Stimulated activated CD4-positive, alpha-beta T cell treated with anti-CD3 and anti-CD28 coated beads, Interleukin-4, amount 100 ng/mL, for 24 hours (primary cell): ENCODE measurements at places on chromosomes 1 and 21.
A peak's percentile ranks its signal among the peaks of the same experiment; 100 is the strongest.

GRCh38 chr1:28208818-28209441 lies 23.9 kb downstream of the DNAJC8 start:
- DNase-seq, result peak; percentile 67

- no peak for DNase-seq
These were observed 3.0 kb upstream of the TMEM52 start for GRCh38 chr1:1921901-1922701.

DNA sequence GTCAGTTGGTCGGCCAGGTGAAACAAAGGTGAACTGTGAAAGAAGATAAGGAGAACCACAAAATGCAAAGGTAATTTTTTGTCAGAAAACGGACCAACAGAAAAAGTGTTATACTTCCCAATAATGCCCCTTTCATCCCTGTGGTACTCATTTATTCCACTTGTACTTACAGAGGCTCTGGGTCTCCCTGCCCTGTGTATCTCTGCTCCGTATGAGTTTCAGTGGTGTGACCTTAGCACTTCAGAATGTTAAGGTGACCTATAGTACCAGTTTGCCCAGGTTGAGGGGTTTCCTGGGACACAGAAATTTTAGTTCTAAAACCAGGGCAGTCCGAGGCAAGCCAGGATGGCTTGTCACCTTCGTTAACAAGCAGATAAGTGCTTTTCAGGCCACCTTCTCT lies 254.8 kb downstream of the OLFM3 start:
- DNase-seq, result no peak

DNA sequence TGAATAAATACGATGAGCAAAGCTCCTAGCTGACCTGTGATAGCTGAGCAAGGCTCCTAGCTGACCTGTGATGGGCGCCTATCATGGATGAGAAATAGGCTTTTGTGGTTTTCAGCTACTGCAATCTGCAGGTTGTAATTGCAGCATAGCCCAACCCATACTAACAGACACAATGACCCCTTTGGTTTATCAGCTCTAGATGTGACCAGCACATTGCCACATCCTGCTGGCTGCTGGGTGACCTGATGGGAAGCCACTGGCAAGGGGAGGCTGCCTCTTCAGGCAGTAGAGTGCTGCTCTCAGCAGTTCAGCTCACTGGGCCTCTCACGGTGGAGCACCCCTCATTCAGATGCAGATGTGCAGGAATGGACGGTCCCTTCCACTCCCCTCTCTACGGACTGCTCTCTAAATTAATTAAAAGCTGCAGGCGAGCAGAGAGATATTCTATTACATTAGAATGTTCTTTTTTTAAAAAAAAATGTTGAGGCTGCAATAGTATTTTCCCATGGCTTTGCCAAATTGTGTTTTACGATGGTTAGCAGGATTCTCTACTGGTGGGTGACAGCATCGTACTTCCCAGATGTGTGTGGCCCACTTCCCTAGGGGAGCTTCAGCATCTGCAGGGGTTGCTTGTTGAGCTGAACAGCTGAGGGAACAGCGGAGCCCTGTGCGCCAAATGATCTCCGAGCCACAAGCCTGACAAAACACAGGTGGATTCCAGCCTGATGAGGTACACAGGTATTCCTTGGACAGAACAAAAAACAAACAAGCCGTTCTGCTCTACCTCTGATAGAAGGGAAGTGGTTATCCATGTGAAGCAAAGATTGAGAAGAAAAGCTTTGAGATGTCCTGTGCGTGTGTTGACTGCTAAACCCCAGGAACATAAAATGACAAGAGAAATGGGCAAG lies 65.0 kb downstream of the SYT6 start:
- no peak for DNase-seq

GRCh38 chr1:93764366-93764750 lies 82.7 kb upstream of the BCAR3 start:
- DNase-seq, result no peak

GRCh38 chr1:10459184-10459583 lies 9.4 kb downstream of the CORT start:
- no peak for DNase-seq

GRCh38 chr1:218502383-218502782 lies 157.2 kb downstream of the TGFB2 start:
- no peak for DNase-seq

DNA sequence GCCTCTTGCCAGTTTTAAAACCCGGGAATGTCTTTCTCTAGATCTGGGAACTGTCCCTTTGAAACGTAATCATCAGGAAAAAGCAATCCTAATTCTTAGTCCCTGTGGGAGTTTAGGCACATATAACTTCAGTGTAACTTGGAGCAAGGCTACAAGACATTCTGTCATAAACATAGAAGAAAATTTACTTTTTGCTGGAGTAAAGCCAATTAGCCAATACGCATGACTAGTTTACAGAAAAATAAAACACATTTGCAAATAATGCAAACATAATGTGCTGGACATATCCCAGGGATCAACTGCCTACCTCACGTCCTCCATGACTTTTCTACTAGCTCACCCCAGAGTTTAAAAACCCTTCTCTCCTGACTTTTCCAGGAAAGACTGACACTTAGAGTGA lies 970.6 kb downstream of the MRPL39 start:
- DNase-seq, result no peak

DNA sequence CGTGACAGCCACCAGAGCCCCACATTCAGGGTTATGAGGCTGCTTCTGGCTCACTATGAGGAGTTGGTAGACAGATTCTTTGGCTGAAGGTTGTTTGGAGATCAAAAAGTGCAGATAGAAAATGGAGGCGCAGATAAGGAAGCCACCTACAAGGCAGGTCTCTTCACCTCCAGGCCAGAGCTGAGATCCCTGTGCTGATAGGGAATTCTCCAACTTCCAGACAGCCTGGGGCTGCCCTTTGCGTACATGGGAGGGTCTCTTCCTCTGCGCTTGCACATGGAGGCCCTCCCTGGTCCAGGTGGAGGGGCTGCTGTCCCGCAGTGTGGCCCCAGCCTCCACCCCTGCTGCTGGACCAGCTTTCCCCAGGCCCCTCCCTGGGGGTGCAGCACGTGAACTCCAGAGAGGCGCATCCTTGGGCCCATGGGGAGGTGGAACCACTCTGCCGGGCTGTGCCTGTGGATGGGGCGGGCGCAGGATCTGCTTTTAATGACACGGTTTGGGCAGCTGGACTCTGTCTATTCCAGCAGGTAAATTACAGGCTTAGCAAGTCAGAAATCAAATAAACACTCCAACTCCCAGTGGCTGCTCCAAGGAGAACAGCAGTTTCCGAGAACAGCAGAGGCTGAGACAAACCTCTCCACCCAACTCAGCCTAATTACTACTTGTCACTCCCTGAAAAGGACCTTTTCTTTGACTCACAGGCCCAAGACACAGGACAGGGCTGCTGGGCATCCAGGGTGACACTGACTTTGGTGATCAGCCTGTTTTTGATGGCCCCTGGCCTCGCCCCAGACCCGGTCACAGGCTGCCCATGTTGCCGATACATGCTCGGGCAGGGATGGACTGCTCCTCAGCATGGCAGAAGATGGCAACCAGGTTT lies 12.4 kb downstream of the OXCT2 start:
- no peak for DNase-seq

DNA sequence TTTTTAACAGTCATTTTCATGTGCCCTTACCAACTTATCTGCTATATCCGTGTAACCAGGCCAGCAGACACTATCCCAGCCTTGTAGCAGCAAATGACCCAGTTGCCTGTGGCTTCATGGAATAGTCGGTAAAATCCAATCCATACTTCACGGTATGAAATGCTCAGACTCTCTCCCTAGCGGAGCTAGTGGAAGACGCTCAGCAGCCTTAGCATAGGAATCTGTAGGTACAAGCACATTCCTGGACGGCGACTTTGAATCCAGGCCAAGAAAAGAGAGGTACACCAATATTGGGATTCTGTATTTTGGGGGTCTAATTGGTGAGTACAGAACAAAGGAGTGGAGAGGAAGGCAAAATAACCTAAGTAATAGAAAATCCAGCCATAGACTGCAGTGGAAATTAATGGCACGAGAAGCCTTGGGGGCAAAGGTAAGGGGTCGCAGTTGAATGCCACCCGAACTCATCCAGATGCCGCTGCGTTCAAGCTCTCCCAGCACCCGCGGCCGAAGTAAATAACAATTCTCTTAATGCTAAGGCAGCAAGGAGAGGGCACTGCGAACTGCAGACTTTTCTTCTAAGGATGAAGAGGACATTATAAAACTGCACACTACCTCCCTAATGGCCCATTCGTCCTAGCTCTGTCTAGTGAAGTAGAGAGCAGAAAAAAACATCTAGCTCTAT lies 17.7 kb upstream of the TBX15 start:
- DNase-seq, result no peak

GRCh38 chr21:36913247-36914169 lies 53.0 kb downstream of the HLCS start:
- no peak for DNase-seq

DNA sequence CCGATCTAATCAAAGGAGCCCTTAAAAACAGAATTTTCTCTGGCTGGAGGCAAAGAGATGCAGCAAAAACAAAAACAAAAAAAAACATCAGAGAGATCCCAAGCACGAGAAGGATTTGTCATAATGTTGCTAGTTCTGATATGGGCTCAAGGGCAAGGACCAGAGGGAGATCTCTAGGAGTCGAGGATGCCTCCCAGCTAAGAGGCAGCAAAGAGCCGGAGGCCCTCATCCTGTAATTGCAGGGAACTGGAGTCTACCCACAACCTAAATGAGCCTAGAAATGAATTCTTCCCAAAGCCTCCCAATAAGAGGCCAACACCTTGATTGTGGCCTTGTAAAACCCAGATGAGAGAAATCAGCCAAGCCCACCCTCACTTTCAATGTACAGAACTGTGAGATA lies 12.0 kb downstream of the GNG12 start:
- no peak for DNase-seq

DNA sequence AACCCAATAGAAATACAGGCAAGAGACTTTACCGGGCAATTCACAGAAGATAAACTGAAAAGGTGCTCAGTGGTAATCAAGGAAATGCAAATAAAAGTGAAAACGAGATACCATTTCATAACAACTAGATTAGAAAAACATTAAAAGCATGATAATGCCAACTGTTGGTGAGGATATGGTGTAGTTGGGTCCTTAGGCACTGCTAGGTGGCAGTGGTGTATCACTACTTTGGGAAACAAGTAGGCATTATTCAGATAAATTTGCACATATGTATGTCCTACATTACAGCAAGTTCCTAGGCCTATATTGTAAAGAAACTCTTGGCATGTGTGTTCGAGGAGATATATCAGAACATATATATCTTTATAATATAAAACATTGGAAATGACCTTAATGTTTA lies 31.0 kb downstream of the AZIN2 start:
- no peak for DNase-seq

- DNase-seq, result no peak
These were observed 24.5 kb downstream of the DMRTB1 start for GRCh38 chr1:53483656-53484055.

- DNase-seq, result no peak
These were observed 143.0 kb downstream of the ELAVL4 start for GRCh38 chr1:50251702-50252101.

GRCh38 chr1:243623841-243624240 lies 226.2 kb downstream of the AKT3 start:
- no peak for DNase-seq

DNA sequence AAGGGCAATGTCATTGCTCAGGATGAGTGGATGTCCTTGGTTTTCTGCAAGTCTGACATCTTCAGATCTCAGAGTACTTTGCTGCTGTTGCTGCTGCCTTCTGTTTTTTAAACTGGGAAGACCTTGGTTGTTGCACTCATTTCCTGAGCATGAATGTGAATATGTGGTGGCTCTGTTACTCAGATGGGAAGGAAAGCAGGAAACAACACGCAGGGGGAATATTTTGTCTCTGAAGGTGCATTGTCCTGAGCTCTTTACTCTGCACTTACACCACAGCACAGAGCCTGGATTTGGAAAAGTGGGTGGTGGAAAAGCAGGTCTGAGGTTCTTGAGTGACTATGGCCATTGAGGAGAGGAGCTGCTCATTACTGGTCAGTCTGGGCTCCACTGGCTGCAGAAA lies 36.3 kb downstream of the PTGFRN start:
- DNase-seq, result no peak

DNA sequence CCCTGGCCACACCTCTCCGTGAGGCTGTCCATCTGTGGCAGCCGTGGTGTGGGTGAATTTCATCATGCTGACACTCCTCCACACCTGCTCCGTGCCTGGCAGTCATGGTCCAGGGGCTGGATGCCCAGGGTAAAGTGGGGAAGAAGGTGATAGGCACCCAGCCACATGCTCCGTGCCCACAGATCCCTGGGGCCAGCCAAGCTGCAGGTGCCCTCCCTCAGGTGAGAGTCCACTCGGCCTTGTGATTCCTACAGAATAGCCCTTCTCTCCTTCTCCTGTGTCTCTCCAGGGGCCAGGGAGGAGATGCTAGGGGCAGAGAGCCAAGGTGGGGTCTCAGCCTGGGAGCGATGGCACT lies 16.8 kb upstream of the POFUT2 start:
- DNase-seq, result no peak

DNA sequence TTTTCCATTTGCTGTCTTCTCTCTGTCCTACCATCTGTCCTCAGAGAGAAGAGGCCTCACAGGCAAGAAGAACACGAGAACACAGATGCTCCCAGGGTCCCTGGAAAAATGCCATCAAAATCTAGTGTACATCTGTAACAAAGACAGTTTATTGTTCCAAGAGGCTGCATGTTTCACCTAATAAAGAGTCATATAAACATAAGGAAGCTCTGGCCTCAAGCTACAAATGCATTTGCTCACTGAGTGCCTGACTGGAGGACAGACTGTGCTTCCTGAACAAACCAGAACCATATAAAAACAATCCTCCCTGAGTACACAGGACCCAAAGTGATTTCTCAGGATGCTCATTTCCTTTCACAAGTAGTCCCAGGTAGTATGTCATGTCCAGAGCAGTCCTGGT lies 76.3 kb upstream of the SLC44A3 start:
- DNase-seq, result no peak

DNA sequence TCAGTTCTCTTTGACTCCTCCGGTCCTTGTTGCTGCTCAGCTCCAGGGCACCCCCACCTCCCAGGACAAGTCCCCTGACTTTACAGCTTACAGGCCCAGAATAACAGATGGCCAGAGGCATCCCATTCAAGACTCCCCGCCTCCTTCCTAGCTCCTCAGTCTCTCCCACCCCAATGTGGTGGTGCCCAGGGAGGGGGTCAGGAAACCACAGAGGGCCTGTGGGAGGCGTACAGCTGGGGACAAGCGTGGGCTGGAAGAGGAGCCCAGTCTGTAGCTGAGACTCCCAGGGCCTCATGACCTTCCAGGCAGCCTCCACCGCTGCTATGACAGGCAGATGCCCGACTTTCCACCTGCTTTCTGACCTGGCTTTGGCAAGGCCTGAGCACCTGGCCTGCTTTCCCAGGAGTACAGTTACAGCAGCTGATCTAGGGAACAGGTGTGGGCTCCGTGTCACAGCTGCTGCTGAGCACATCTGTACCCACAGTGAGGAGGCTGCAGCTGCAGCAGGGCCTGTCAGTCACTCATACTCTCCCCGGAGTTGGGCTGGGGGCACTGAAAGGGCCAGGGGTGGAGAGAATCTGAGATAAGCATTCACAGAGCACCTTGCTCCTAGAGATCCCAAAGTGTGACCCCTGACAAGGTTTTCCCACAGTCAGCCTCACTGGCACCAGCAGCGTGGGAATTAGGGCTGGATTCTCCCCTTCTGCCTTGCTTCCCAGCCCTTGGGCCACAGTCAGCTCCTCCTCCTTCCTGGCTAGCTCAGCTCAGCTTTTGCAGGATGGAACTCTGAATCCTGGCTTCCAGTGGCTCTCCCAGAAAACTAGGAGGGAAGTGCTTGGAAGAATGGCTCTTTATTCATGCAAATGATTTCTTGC lies 7.1 kb upstream of the NAV1 start:
- no peak for DNase-seq

- no peak for DNase-seq
These were observed 166.2 kb upstream of the PLXNA2 start for GRCh38 chr1:208410409-208410808.
